Adrenal gland (tissue), 19 donors: ENCODE measurements at places on chromosomes 11 and 22.

DNA sequence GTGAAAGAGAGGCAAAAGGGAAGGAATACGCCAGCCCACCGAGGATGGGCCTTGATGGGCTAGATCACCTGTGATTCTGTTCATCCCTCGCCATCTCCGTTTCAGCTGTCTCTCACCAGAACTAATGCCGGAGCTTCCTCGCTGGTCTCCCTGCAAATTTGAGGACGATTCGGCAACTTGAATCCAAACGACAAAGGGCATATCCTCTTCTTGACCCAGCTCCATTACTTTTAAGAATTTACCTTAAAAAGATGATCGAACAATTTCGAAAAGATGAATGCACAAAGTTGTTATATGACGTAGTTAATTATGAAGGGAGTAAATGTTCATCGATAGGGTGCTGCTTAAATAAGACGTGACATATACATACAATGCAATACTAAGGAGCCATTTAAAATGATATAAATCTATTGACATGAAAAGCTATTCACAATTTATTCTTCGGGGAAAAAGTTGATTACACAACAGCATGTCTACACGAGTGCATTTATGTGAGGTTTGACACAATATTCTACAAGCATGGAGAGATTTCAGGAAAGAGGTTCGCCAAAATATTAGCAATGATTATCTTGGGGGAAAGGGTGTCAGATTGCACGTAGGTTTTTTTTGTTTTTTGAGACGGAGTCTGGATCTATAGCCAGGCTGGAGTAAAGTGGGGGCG lies 937 bp upstream of the FAM168A start:
- peak overlapping the region; percentile 77 for H3K4me3 ChIP-seq
- no peaks in the 10 kb centered on the region for H3K36me3 ChIP-seq

GRCh38 chr11:20707876-20708275 lies 38.5 kb downstream of the NELL1 start:
- no peak overlapping the region for H3K27ac ChIP-seq
- H3K4me3 ChIP-seq: no peak overlapping the region
- DNase-seq: no peak
- no peaks in the 10 kb centered on the region for H3K36me3 ChIP-seq

- H3K36me3 ChIP-seq: no peaks in the 10 kb centered on the region
- peak; percentile 27 for DNase-seq
- H3K4me3 ChIP-seq: no peak overlapping the region
- H3K27ac ChIP-seq: no peak overlapping the region
Measured at GRCh38 chr22:27405672-27406388, 395.7 kb downstream of the MN1 start.

- no peak overlapping the region for H3K4me3 ChIP-seq
- H3K27me3 ChIP-seq: no peaks in the 10 kb centered on the region
- H3K36me3 ChIP-seq: no peaks in the 10 kb centered on the region
- peak; percentile 21 for DNase-seq
- H3K4me1 ChIP-seq: no peaks in the 10 kb centered on the region
Measured at GRCh38 chr11:16860617-16861016, 122.2 kb downstream of the C11orf58 start.

GRCh38 chr11:2301631-2302305 lies at the start of the genes C11orf21 and TSPAN32:
Gene C11orf21, minus strand, starts transcription at chr11:2301918. Its CDS starts 110 bp downstream, at chr11:2301808.
Gene TSPAN32, plus strand, starts transcription at chr11:2302013. Its CDS starts 137 bp downstream, at chr11:2302150.
- no peak for DNase-seq
- H3K27me3 ChIP-seq: peaks cover 4% of the 10 kb centered on the region
- no peaks in the 10 kb centered on the region for H3K4me1 ChIP-seq
- H3K36me3 ChIP-seq: no peaks in the 10 kb centered on the region

DNA sequence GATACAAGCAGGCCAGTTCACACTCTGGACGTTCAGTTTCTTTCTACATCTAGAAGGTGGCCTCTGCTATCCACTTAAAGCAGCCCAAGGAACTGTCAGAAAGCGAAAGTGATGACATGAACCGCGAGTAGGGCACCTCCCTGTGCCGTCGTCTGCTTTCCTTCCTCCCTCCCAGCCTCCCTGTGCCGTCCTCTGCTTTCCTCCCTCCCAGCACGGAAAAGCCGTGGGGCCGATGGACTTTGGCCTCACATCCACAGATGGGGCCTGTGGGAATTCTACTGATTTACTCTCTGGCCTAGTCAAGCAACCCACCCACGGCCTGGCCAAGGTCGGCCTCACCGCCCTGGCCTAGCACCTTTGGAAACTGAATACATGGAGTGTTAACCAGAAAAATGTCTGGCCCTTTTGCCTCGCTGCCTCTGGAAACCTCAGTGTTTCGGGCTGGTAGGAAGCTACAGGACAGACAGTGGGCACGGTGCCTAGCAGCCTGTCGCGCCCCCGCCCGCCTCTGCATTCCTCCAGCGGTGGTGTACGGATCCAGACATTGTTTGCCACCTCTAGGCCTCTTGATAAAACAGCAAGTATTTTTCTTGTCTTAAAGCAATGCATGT lies 14.2 kb downstream of the PEX26 start:
- peak overlapping the region; percentile 84 for H3K27ac ChIP-seq
- H3K4me1 ChIP-seq: peaks cover 23% of the 10 kb centered on the region
- H3K36me3 ChIP-seq: no peaks in the 10 kb centered on the region
- H3K27me3 ChIP-seq: no peaks in the 10 kb centered on the region
- no peak overlapping the region for H3K4me3 ChIP-seq

DNA sequence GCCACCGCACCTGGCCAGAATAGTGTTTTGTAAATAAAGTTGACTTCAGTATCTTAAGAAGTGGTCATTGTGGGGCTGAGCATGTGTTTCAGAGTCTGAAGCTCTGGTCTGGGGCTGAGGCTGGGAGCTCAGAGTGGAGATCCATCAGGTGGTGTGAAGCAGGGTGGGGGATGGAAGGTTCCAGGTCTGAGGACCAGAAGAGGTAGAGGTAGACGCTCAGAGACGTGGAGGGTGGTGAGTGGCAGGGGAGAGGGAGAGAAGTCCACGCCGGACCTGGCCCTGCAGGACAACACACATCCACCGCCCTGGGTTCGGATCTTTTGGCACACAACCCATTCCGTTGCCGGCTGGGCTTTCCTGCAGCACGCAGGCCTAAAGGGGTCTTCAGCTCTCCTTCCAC lies 40.7 kb downstream of the ARHGAP8 start:
- DNase-seq: no peak
- no peaks in the 10 kb centered on the region for H3K4me1 ChIP-seq
- peaks cover under 1% of the 10 kb centered on the region for H3K27me3 ChIP-seq
- no peak overlapping the region for H3K4me3 ChIP-seq

GRCh38 chr11:73077454-73077853 lies 64.7 kb downstream of the FCHSD2 start:
- H3K27ac ChIP-seq: no peak overlapping the region
- DNase-seq: no peak
- H3K4me1 ChIP-seq: peaks cover 4% of the 10 kb centered on the region
- no peak overlapping the region for H3K4me3 ChIP-seq

- no peak overlapping the region for H3K27ac ChIP-seq
- H3K4me3 ChIP-seq: no peak overlapping the region
- no peak for DNase-seq
- no peaks in the 10 kb centered on the region for H3K4me1 ChIP-seq
Measured at GRCh38 chr22:27576815-27577573, 224.6 kb downstream of the MN1 start.

- H3K27ac ChIP-seq: no peak overlapping the region
- H3K4me3 ChIP-seq: no peak overlapping the region
- no peaks in the 10 kb centered on the region for H3K4me1 ChIP-seq
- H3K27me3 ChIP-seq: no peaks in the 10 kb centered on the region
Measured at GRCh38 chr11:100908746-100909145, 220.9 kb downstream of the PGR start.

- H3K36me3 ChIP-seq: no peaks in the 10 kb centered on the region
- DNase-seq: no peak
- H3K4me1 ChIP-seq: no peaks in the 10 kb centered on the region
- H3K4me3 ChIP-seq: no peak overlapping the region
- no peaks in the 10 kb centered on the region for H3K27me3 ChIP-seq
Measured at GRCh38 chr11:36142439-36142838, 146.8 kb downstream of the COMMD9 start.

DNA sequence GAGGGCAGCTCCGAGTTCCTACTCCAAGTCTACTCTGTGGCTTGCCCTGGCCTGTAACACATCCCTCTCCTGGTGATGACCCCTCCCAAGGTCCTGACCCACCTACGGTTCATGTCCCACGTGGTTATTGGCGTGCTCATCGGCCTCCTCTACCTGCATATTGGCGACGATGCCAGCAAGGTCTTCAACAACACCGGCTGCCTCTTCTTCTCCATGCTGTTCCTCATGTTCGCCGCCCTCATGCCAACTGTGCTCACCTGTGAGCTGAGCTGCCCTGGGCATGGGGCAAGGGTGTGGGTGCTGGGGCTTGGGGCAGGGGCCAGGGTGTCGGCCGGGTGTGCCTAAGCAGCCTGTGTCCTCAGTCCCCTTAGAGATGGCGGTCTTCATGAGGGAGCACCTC lies 9.6 kb downstream of the ABCG4 start:
- H3K36me3 ChIP-seq: no peaks in the 10 kb centered on the region
- H3K27ac ChIP-seq: no peak overlapping the region
- DNase-seq: no peak
- no peak overlapping the region for H3K4me3 ChIP-seq

DNA sequence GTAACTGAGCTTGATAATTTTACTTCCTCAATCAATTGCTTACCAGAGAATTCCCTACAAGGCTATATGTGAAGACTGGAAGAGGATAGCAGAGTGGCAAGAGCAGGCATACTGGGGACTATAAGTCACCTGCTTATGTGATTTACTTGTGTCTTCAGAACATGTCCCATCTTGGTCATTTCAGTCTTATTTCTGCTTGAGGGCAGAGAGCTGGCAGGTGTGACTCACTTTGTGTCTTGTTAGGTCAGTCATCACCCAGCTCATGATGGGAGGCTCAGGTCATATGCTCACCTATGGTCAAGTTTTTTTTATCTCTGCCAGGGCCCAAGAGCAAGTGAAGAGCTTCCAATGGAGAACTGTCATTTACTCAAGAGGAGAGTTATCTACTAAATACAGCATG lies 6.2 kb downstream of the SRSF8 start:
- no peak overlapping the region for H3K4me3 ChIP-seq
- H3K4me1 ChIP-seq: peaks cover 12% of the 10 kb centered on the region
- H3K27ac ChIP-seq: no peak overlapping the region
- no peak for DNase-seq

DNA sequence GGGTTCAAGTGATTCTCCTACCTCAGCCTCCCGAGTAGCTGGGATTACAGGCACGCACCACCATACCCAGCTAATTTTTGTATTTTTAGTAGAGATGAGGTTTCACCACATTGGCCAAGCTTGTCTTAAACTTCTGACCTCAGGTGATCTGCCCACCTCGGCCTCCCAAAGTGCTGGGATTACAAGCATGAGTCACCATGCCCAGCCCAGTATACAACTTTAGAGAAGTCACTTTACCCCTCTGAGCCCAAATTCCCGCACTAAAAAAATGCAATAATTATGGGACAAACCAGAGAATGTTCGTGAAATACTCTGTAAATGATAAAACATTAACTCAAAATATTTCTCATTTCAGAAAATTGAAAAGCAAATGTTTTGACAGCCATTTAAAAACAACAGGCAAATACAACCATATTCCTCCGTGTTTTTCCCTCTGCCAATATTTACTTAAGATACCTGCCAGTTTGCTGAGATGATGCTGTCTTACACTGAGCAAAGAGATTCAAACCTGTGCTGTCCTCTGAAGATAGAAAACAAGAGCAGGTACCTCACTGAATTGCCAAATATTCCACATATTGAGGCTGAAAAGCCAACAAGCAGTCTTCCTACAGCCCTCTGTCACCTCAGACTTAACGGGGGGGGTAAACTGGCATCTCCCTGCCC lies 9.6 kb downstream of the PLEKHA7 start:
- no peak for DNase-seq
- no peak overlapping the region for H3K4me3 ChIP-seq
- H3K36me3 ChIP-seq: no peaks in the 10 kb centered on the region
- no peak overlapping the region for H3K27ac ChIP-seq

DNA sequence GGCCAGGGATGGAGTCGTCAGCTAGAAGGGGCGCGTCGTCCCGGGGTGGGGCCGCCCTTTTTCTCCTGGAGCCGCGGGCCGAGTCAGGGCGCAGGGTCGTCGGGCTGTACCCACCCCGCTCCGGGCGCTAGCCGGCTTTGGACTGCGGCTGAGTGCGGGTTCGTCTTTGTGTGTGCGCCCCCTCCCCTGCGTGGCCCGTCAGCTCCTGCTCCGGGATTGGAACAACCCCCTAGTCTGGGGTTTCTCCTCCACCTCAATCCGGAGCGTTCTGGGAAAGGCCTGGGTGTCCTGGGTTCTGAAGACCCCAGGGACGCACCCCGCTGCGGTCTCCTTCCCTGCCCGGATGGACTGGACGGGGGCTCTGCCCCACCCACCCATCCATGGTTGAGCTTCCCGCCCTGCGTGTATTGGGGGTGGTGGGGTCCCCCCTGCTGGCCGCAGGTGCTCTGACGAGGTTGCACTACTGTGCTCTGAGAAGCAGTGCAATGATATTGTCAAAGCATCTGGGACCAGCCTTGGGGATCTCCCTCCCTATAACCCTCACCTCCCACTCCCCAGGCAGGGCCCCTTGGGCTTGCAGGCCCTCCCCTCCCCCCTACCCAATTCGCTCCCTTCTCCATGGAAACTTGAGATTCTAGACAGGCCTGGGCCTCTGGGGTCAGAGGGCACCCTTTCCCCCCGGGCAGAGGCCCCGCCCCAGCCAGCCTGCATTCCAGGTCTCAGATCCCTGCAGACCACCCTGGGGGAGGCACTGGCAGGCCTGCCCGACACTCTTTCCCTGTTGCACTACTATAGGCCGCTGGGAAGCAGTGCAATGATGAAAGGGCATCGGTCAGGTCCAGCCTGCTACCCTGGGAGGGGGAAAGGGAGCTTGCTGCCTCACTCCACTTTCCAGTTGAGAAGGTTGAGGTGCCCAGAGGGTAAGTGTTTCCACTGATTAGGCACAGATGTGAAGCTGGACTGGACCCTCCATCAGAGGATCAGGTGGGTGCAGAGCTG lies 10.7 kb downstream of the SDF2L1 start:
- no peaks in the 10 kb centered on the region for H3K36me3 ChIP-seq
- DNase-seq: no peak
- no peak overlapping the region for H3K4me3 ChIP-seq
- no peak overlapping the region for H3K27ac ChIP-seq

DNA sequence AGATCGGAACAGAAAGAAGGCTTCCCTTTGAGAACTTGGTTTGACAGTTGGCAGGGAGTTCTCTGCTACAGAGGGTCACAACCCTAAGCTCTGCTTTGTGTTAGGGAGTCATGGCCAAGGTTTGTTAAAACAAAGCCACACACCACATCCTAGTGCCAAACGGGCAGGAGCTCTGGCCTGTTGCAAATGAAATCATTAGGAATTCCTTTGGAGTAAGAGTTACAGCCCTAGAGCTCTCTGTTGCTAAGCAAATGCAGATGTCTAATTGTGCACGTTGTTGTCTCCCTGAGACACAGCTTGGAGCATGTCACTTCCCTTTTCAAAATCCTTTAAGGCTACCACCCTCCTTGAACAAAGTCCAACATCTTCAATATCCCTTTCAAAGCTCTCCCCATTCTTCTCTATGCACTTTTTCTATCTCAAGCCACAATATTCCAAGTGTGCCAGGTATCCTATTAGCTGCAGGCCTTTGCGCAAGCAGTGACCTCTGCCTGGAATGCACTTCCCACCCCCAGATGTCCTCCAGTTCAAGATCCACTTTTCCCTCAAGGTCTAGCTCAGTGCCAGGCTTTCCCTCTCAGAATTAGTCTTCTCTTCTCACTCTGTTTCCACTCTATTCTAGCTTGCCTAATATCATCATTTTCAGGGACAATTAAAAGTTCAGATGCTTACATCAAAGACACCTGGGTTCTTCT lies 253.7 kb upstream of the POU2AF2 start:
- no peaks in the 10 kb centered on the region for H3K27me3 ChIP-seq
- DNase-seq: no peak
- no peaks in the 10 kb centered on the region for H3K36me3 ChIP-seq
- H3K27ac ChIP-seq: no peak overlapping the region
- no peaks in the 10 kb centered on the region for H3K4me1 ChIP-seq
